Cardiac ventricle fibroblast (primary cell): ENCODE measurements at places on chromosomes 7 and 10. TPM values are rescaled to one million over a fixed set of nuclear protein-coding genes. Genes with fewer than 3 reads are reported as not detected.

Gene FAM241B
- not detected in 2 replicates for total RNA-seq

Gene TRIM50
- total RNA-seq: not detected in 2 replicates

Gene ECHDC3
- total RNA-seq: 24.9 and 29.6 TPM in 2 replicates

Gene PLAU
- 34.6 and 39.9 TPM in 2 replicates for total RNA-seq

Gene ZNF138
- total RNA-seq: 4.5 and 5.2 TPM in 2 replicates

Gene FOXI2
- total RNA-seq: not detected in 2 replicates
